Articular chondrocyte of knee joint (primary cell): ENCODE measurements at places on chromosomes 16 and 17. TPM values are rescaled to one million over a fixed set of nuclear protein-coding genes. Genes with fewer than 3 reads are reported as not detected.

FAM20A gene
- 11.9 and 15.8 TPM in 2 replicates for total RNA-seq

CFAP119 gene
- total RNA-seq = 2.1 and 2.2 TPM in 2 replicates

CDH5 gene
- 0.26 and 1.9 TPM in 2 replicates for total RNA-seq

TMUB2 gene
- total RNA-seq = 22.3 and 22.8 TPM in 2 replicates

ZNF207 gene
- 182 and 215 TPM in 2 replicates for total RNA-seq

DPEP2 gene
- total RNA-seq = not detected in 2 replicates

TBX2 gene
- 8.4 and 11.7 TPM in 2 replicates for total RNA-seq

SNRNP25 gene
- 15.9 and 17.6 TPM in 2 replicates for total RNA-seq

IRX3 gene
- 7.5 and 10.3 TPM in 2 replicates for total RNA-seq

TP53TG3C gene
- total RNA-seq = not detected in 2 replicates

CDH8 gene
- total RNA-seq = 0.32 TPM in 1 of 2 replicates, not detected in the other
